ENCODE measurements at places on chromosomes 5 and 9.

DNA sequence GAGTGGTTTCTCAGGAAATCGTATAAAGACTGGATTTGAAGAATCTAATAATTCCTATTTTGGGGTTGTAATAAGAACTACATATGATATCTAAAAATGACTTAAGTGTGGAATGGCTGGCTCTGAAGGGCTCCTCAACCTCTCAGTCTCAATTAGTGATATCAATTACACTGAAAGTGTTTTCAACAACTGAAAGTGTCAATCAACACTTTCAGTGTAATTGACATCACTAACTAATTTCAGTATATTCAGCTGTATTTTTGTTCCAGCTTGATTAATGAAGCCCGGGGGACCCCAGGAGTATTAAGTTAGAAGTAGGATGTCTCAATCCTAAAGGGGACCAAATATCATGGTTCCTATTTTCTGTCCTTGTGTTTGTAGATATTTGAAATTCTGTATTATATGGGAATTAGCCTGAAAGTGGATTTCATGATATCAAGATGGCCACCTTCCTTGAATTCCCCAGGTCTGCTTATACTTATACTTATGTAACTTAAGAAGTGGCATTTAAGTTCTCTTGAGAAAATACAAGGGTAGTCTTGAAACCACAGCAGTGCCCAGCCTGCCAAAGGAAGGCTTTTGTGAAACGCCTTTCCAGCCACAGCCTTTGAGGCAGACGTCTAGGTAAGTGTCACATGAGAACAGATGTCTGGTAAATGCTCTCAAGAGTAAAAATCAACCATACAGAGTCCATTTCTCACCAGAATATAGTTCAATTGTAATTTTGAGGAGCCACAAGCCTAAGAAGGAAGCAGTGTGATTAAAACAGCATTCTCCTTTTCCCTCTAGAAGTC lies 4.6 kb downstream of the BASP1 start:
- no peak for DNase-seq

- no peak for DNase-seq
These were observed 51.2 kb downstream of the USP20 start for GRCh38 chr9:129886226-129887174.

- no peak for DNase-seq
These were observed 38.0 kb upstream of the LRRC14B start for GRCh38 chr5:153256-153655.

GRCh38 chr5:99054972-99055371 lies 126.2 kb upstream of the CHD1 start:
- DNase-seq: no peak

- DNase-seq: no peak
These were observed 11.8 kb upstream of the ZDHHC11 start for GRCh38 chr5:862367-863243.

DNA sequence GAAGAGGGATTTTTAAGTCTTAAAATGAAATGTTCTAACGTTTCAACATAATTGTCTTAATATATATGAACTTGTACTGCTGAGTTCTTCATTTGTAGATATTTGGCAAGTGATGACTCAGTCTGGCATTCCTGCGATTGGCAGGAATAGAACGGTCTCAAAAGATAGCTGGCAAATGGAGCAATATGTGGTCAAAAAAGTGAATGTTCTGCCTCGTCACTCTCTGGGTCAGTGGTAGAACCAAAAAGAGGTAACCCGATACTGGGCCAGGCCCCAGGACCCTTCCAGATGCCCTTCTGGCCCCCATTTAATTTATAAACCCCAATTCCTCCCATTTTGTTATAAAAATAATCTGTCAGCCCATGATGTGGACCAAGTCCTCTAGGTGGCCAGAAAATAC lies 39.2 kb downstream of the ZNF366 start:
- DNase-seq: no peak

GRCh38 chr5:114458726-114459125 lies 96.9 kb downstream of the KCNN2 start:
- no peak for DNase-seq

GRCh38 chr5:142025637-142026036 lies 12.8 kb upstream of the GNPDA1 start:
- no peak for DNase-seq

DNA sequence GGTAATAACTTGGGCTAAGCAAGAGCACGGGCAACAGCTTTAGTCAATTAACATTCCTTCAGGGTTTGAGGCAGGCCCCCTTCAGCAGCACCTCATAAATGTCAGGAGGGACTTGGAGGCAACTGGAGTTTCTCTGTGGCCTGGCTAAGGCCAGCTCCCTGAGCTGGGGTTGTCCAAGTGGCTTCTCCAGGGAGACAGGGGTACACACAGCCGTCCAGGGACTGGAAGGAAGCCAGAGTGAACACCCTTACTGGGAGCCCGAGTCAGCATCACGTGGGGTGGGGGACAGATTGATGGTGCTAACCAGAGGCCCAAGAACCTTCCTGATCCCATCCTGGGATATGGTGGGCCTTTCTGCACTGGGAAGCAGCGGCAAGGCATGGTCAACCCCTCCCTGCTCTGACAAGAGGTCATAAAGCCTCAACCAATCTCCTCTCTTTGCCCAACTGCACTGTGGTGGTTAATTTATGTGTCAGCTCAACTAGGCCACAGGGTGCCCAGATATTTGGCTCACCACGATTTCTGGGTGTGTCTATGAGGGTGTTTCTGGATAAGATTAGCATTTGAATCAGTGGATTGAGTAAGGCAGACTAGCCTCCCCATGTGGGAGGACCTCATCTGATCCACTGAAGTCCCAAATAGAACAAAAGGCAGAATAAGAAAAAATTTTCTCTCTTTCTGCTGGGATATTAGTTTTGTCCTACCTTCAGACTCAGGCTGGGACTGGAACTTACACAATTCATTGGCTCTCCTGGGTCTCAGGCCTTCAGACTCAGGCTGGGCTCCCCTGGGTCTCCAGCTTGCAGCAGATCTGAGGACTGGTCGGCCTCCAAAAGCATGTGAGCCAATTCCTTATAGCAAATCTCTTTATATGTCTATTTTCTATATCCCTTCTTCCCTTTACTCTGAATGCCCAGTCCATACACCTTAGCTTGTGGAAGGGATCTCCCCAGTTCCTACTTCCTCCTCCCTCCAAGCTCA lies 127.2 kb upstream of the LARP1 start:
- no peak for DNase-seq

GRCh38 chr9:121172726-121173487 lies 28.8 kb downstream of the RAB14 start:
- DNase-seq: no peak

GRCh38 chr5:141681695-141682641 lies at the start of gene ARAP3:
Gene ARAP3 (minus strand): TSS chr5:141682230. CDS start chr5:141680486, 1,744 bp downstream.
- no peak for DNase-seq

GRCh38 chr9:4630836-4631235 lies 31.3 kb upstream of the PLPP6 start:
- DNase-seq: no peak
